Spinal cord (tissue), 10 donors: ENCODE measurements at places on chromosomes 7 and 10.

GRCh38 chr10:132886211-132887099, 55.9 kb downstream of the CFAP46 start:
- DNase-seq, result no peak
- H3K4me3 ChIP-seq, result no peak overlapping the region
- no peaks in the 10 kb centered on the region for H3K4me1 ChIP-seq
- no peaks in the 10 kb centered on the region for H3K27me3 ChIP-seq
- H3K27ac ChIP-seq, result no peak overlapping the region

GRCh38 chr7:47669901-47670384, 88.0 kb upstream of the TNS3 start:
- H3K4me3 ChIP-seq, result no peak overlapping the region
- no peak for DNase-seq
- H3K4me1 ChIP-seq, result peaks cover 7% of the 10 kb centered on the region
- H3K27me3 ChIP-seq, result no peaks in the 10 kb centered on the region
- no peak overlapping the region for H3K27ac ChIP-seq
- H3K36me3 ChIP-seq, result no peaks in the 10 kb centered on the region

- no peaks in the 10 kb centered on the region for H3K4me1 ChIP-seq
- no peak overlapping the region for H3K4me3 ChIP-seq
- DNase-seq, result no peak
- peaks cover 3% of the 10 kb centered on the region for H3K27me3 ChIP-seq
Observed at GRCh38 chr7:26646336-26647048, 217.9 kb downstream of the SKAP2 start.

DNA sequence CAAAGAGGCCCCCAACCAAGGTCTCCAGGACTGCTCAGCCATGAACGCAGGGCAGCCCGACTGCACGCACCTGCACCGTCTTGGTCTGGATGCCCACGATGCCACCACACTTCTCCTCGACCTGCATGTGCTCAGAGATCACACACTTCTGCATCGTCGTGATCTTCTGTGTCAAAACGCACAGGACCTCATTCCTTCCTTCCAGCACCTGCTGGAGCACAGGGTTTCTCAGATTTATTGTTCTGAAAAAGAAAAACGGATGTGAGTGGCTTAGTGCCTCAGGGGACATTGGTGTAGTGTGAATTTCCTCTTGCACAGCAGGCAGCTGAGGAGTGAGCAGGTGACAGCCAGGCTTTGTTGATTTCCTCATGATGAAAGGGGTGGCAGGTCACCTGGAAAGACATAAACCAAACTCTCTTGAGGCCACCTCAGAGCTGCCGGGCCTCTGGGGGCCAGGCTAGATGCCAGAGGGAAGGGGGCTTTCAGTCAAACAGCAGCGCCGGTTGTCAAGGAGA, 38.2 kb downstream of the GSDME start:
- no peaks in the 10 kb centered on the region for H3K27me3 ChIP-seq
- no peak overlapping the region for H3K4me3 ChIP-seq
- no peak overlapping the region for H3K27ac ChIP-seq

DNA sequence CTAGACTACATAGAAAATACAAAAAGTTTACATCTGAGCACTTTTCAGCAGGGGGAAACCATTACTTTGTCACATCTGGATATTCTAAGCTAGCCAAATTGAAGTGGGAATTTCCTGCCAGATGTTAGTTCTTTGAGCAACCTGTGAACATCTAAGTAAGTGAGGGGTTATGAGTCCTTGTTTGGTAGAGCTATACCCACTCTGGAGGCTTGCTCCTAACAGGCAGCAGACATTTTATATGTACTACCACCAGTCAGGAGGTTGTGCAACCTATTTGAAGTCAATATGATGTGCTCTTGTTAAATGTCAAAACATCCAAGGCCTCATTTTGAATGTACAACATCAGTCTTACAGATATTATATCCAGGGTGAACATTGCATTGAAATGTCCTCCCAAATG, 143.3 kb upstream of the KAT6B start:
- no peaks in the 10 kb centered on the region for H3K4me1 ChIP-seq
- no peak overlapping the region for H3K4me3 ChIP-seq
- H3K27ac ChIP-seq, result no peak overlapping the region
- H3K27me3 ChIP-seq, result no peaks in the 10 kb centered on the region

DNA sequence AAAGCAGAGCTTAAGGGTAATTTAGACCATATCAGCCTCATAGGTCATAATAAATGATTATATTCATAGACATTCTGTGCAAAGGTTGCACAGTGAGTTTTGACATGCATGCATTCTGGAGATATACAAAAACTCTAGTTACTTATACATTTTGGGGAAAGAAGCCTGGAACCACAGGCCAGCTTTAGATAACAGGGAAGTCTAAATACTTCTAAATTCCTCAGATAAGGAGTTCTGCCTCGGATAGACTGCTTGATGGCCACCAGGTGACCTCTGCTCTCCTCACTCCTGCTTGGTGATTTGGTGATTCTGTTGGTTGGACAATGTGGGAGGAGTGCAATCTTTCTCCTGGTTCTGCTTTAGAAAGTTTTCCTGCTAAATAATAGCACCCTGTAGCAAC, 77.9 kb downstream of the SGMS1 start:
- no peaks in the 10 kb centered on the region for H3K4me1 ChIP-seq
- H3K36me3 ChIP-seq, result no peaks in the 10 kb centered on the region
- H3K27me3 ChIP-seq, result no peaks in the 10 kb centered on the region

DNA sequence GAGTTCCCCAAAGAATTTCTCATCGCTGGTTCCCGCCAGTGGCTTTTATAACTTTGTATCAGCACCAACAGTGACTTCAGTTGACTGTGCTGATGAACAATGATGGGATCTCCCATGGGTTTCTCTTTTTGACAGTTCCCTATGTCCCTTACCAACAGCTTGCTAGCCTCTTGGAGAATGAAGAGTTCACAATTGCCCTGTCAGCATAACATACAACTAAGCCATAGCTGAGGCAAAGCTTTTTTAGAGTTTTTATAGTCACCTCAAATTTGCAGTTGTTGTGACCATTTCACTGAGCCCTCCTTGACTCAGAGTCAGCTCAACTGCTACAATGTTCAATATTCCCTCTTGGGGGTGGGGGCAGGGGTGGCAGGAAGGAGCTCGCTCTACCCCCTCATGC, 179.8 kb downstream of the TFEC start:
- H3K4me3 ChIP-seq, result no peak overlapping the region
- H3K36me3 ChIP-seq, result no peaks in the 10 kb centered on the region
- no peak overlapping the region for H3K27ac ChIP-seq
- no peak for DNase-seq
- H3K4me1 ChIP-seq, result no peaks in the 10 kb centered on the region

DNA sequence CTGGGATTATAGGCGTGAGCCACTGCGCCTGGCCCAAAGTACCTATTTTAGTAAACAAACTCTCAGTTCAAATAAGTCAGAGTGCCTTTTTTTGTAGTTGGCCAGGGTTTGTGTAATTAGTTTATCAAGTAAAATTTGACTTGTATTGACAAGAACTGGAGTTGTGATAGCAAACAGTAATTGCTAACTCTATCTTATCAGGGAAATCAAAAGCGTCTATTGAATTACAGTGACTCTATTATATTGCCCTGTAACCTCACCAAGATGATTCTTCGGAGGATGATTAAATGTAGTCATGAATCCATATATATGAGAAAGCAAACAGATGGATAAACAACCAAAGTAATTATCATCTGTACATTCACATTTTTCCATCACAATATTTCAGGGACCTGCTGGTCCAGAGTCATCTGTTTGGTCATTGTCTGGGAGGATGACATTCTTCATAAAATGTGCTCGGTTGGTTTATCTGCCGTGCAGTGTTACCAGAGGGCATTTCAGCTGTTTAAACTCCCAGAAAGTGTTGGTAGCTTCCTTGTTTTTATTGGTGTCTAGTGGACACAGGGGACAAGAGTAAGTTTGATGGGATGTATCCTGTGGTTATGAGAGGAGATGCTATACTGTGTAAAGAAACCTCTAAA, 35.6 kb downstream of the DOCK1 start:
- no peaks in the 10 kb centered on the region for H3K27me3 ChIP-seq
- H3K4me1 ChIP-seq, result no peaks in the 10 kb centered on the region
- no peak for DNase-seq
- H3K27ac ChIP-seq, result no peak overlapping the region

GRCh38 chr10:79994556-79994955, 45.7 kb upstream of the SFTPD start:
- no peak overlapping the region for H3K27ac ChIP-seq
- no peaks in the 10 kb centered on the region for H3K4me1 ChIP-seq
- no peak for DNase-seq
- no peaks in the 10 kb centered on the region for H3K27me3 ChIP-seq
- no peaks in the 10 kb centered on the region for H3K36me3 ChIP-seq
- no peak overlapping the region for H3K4me3 ChIP-seq

DNA sequence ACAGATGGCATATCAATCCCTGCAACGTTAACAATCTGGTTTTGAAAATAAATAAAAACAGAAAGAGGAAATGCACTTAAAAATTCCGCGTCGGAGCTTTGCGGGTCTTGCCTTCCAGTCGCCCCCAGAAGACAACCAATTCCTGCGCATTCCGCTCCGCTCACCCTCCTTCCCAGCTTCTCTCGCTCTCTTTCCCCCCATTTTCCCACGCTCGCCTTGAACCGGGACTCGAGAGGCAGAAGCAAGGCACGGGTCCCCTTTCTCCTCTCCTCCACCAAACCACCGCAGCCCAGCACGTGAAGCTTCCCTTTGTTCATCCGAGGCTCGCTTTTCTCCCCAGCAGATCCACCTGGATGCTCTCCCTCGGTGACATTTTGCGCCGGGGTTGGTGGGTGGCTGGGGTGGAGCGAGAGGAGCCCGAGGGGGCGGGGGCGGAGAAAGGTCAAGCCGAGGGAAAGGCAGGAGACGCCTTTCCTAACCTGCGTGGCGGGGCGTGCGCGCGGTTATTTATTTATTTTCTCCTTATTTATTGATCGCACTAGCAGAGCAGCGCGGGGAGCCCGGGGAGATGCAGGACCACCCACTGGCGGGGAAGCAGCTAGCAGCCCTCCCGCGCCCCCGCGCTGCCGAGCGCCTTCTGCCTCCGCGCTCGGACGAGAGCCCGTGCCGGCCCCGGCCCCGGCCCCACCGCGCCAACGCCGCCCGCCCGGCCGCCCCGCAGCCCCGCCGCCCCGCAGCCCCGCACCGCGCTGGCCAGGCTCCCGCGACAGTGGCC, at the start of gene KCND2:
Gene KCND2 (plus strand): TSS at position 475 of the 775 bp plus-strand sequence.
- peaks cover 8% of the 10 kb centered on the region for H3K4me1 ChIP-seq
- peak within 1 kb of the TSS; percentile 71 for H3K4me3 ChIP-seq
- peak within 1 kb of the TSS; percentile 86 for H3K27ac ChIP-seq
- H3K36me3 ChIP-seq, result peaks cover 4% of the 10 kb centered on the region
- peak; percentile 50 for DNase-seq

DNA sequence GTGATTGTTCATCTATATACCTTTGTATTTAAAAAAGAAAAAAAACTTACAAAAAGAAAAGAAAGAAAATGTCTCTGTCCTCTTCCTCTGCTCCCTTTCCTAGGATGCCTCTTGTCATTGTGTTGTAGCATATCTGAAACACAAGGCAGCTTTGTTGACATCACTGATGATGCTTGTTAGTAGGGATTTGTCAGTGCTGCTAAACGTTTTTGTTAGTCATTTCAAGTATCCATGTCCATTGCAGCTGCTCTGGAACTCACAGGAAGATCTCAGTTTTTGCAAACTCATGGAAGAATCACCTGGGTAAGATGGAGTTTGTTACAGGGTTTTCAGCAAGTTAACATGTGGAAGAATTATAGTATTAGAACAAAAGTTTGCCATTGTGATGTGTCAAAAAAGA, 123.6 kb downstream of the CCSER2 start:
- no peaks in the 10 kb centered on the region for H3K36me3 ChIP-seq
- no peaks in the 10 kb centered on the region for H3K4me1 ChIP-seq
- no peaks in the 10 kb centered on the region for H3K27me3 ChIP-seq
- H3K27ac ChIP-seq, result no peak overlapping the region
- DNase-seq, result no peak
- no peak overlapping the region for H3K4me3 ChIP-seq

DNA sequence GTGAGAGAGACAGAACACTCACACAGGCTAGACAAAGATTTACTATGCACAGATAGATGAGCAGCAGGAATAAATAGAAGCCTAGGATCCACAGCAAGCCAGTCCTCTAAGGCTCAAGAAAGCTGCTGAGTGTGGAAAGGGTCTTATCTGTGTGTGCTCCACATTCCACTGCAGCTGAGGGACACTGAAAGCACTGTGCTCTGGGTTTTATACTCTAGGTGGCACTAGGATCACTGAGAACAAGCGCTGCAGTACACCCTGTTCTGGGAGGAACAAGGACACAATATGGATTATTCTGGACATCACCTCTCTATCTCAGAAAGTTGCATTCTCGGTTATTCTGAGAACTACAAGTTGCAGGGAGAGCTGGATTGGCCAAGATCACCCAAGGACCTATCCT, 4.9 kb upstream of the KLHL7 start:
- no peaks in the 10 kb centered on the region for H3K36me3 ChIP-seq
- H3K4me1 ChIP-seq, result no peaks in the 10 kb centered on the region
- no peaks in the 10 kb centered on the region for H3K27me3 ChIP-seq
- no peak for DNase-seq

DNA sequence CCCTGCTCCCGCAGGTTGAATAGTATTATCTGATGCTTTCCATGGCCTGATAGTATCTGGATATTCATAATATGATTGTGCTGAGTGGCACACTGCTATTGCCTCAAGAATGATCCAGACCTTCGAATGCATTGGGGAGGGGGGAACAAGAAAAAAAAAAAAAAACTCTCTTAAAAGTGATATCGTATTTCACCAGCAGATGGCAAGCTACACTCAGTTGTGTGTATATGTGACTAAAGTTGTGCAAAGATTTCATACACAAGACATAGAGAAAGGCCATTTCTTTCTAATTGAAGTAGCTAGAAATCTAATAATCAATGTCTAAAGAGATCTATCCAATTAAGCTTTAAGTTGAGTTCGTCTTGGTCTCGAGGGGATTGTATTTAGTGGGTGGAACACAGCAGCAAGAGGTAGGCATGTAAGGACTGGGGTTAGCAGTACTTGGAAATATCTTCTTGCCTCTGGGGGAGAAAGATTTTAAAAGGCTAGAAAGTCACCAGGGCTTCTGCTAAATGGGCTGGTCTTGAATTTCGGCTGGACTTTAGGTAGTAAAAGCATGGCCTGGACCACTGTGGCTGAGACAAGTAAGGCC, 15.3 kb downstream of the SFRP4 start:
- no peak overlapping the region for H3K27ac ChIP-seq
- no peak overlapping the region for H3K4me3 ChIP-seq
- peak; percentile 88 for DNase-seq
- no peaks in the 10 kb centered on the region for H3K27me3 ChIP-seq

- H3K4me1 ChIP-seq, result no peaks in the 10 kb centered on the region
- H3K27me3 ChIP-seq, result no peaks in the 10 kb centered on the region
- H3K27ac ChIP-seq, result no peak overlapping the region
- H3K4me3 ChIP-seq, result no peak overlapping the region
Observed at GRCh38 chr7:95976369-95977060, 204.2 kb downstream of the DYNC1I1 start.
